Neural crest cell (in vitro differentiated cells): ENCODE measurements at places on chromosomes 3 and 15. TPM values are rescaled to one million over a fixed set of nuclear protein-coding genes. Genes with fewer than 3 reads are reported as not detected.

DNA sequence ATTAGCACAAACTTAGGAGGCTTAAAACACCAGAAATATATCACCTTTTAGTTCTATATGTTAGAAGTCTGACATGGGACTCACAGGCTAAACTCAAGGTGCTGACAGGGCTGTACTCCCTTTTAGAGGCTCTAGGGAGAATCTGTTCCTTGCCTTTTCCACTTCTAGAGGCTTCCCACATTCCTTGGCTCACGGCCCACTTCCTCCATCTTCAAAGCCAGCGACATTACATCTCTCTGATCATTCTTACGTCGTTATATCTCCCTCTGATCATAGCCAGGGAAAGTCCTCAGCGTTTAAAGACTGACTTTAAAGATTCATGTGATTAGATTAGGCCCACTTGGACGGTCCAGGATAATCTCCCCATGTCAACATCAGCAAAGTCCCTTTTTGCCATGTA is 166.3 kb downstream of the GREM1 start:
- DNase-seq, result no peak

DNA sequence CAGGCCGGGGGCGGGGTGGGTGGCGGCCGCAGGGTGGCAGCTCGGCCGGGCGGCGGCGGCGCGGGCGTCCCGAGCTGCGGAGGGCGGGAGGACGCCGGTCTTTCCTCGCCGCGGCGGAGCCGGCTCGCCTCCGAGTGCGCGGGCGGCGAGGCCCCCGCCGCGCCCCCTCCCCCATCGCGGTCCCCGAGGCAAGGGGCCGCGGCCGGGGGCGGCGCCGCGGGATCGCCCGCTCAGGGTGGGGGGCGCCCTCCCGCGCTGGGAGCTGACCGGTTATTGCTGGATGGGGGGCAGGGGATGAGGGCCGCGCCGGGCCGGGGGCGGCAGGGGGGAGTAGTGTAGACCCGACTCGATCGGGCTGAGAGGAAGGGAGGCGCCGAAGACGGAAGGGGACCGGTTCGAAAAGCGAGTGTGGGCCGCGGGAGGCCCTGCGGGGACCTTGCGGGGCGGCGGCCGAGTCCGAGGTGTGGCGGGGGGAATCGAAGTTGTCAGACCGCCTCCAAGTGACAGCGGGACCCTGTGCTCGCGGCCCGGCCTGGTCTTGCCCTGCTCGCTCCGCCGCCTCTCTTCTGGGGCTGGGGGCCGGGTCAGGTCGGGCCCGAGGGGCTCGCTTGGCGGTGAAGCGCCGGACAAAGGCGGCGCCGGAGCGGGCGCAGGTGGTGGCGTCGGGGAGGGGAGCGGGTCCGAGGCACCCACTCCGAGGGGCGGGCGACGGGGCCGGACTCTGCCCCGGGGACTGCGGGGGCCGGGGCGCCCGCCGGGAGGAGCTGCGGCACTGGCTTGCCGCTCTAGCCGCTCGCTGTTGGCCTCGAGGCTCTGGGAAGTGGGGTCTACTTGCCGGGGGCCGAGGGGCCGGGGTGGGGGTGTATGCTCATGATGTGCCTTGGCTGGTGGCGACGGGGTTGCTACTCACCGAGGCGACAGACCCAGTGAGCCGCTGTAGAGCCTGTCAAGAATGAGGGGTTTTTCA is 1.1 kb downstream of the BAHD1 start:
- DNase-seq, result peak; percentile 44

DNA sequence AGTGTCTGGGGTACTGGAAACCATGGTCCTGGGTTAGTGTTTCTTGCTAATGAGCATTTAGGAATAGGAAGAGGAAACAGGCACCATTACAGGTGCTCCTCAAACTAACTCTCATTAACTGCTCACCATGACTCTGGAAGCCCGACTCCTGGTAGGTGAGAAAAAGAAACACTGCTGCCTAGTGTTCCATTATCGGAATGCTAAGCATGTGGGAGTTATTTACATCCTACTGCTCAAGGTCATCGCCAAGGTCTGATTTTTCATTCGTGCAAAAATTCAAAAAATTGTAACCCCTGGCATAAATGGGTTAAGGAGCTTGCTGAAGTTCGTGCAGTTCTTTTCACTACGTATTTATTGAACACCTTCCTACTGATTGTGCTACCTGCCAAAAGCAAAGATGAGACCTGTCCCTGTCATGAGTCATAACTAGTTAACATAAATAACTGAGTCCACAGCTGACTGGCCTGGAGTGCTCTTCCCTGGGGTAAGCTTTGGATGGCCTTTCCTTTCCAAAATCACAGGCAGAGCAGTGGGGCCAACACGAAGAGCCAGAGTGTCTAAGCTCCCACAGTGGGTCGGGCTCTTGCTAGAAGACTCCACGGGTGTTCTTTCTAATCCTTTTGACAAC is 22.7 kb upstream of the PAQR5 start:
- no peak for DNase-seq

- no peak for DNase-seq
Measured at GRCh38 chr3:76505202-76505845, 534.6 kb upstream of the ROBO2 start.

GRCh38 chr3:138696666-138697370 is 88.2 kb downstream of the FAIM start:
- DNase-seq, result no peak

GRCh38 chr3:27380433-27381357 is 11.5 kb upstream of the NEK10 start:
- no peak for DNase-seq

GRCh38 chr15:92438471-92438870 is 44.8 kb downstream of the ST8SIA2 start:
- no peak for DNase-seq

GRCh38 chr3:52248816-52249547 is 3.4 kb downstream of the PPM1M start:
- no peak for DNase-seq

GRCh38 chr15:72851586-72851985 is 68.0 kb upstream of the ADPGK start:
- DNase-seq, result no peak

DNA sequence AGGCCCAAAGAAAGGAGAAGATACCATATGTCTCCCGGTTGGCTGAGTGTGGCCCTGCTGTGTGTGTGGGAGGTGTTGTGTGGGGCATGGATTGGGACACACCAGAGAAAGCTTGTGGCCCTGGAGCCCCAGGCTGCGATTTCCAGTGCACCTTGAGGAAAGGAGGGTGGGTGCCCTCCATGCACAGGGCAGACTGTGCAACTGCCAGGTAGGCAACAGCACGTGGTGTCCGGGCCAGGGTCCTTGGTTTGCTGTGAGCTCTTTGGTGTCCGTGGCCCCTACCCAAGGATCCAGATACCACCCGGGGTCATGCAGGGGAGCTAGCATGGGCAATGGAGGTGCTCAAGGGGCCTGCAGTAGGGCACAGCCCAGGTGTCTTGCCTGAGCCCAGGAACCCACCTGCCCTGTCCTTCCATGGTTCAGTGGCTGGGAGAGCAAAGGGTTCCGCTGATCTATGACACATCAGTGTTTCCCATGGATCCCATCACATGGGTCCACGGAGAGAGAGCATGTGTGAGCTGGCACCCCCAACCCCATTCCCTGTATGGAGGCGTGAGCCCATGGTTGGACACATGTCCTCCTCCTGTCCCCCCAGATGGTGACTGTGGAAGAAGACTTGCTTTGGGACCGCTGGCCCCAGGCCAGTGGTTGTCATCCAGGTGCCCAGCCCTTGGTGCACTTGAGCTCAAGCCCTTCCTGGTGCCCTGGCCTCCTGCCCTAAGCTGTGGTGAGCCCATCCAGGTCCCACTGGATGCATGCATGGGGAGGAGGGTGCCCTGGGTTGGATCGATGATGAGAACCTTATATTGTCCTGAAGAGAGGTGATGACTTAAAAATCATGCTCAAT is 223.4 kb downstream of the SNRPN start:
- no peak for DNase-seq

DNA sequence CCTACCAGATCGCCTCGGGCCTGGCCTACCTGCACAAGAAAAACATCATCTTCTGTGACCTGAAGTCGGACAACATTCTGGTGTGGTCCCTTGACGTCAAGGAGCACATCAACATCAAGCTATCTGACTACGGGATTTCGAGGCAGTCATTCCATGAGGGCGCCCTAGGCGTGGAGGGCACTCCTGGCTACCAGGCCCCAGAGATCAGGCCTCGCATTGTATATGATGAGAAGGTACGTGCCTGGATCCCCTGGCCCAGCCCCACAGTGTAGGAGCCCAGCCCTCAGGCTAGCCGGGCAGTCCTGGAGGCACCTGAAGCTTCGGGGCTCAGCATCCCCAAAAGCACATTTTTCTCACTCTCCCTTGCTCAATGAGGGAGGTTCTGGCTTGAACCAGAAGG is 135.8 kb downstream of the LRRK1 start:
- DNase-seq, result no peak

- DNase-seq, result no peak
Measured at GRCh38 chr3:156456771-156457224, 98.1 kb downstream of the SSR3 start.

DNA sequence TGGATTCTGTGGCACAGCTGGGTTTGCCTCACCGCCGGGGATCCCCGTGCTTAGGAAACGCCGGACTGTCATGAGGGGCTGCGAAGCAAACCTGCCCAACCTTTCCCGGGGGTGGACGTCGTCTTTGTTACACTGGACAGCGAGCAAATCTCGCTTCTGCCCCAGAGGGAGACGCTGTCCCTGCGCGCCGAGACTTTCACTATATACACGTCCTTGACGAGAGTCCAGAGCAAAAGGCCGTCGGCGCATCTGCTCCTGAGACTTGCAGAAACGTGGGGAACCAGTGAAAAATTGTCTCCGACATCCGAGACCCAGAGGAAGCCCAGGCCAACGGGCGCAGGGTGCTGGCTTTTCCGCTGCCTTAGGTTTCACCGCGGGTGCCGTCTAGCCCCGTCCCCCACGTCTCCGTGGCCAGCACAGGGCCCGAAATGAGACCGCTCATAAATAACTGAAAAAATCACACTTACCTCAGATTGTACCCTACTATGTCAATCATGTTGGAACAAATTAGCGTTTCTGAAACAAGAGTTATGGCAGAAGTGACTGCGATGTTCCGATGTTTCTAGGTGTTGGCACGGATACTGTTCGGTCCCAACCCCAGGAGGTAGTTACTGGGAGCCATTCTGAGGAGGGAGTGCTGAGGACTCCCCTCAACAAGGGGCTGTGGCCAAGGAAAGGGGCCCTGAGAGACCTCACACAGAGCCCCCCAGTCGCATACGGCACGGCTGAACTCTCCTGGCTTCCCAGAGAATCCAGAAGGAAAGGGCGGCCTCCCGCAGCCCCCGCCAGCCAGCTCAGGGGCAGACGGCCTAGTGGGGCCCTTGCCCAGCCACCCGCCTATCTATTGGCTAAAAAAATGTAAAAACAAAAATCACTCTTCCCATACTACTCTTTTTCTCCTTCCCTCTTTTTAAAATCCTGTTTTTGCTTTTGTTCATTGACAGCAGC is 14.4 kb upstream of the MUC4 start:
- no peak for DNase-seq

DNA sequence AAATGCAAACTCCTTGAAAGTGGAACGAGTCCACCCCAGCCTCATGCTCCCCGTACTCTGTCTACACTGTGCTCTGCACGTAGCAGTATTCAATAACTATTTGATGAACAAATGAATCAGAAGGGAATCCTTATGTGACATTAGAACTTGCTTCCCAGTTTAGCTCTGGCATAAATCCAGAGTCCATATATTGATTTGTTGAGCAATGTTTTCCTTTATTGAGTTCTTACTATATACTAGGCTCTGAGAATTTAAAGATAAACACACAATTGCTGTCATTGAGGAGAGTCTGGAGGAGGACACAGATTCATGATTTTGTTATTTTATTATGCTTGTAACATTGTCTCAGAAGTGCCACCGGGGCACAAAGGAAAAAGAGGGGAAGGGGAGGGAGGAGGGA is 71.1 kb upstream of the GATM start:
- no peak for DNase-seq

DNA sequence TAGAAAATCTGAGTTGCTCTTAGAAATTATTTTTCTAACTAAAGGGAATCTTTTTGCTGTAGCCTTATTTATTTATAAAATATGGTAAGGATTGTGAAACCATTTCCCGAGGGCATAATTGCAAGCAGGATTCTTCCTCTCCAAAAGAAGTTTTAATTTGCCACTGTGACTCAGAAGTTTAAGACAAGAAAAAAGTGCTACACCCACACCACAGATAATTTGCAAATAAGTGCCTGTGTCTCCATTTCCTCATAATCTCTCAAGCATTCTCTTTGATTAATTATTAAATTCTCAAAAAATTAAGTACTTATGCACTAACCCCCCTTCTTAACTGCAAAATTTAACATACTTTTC is 43.6 kb downstream of the RASA2 start:
- DNase-seq, result no peak

GRCh38 chr15:47669221-47669620 is 48.1 kb upstream of the SEMA6D start:
- no peak for DNase-seq

- DNase-seq, result no peak
Measured at GRCh38 chr15:23038726-23039142, 635 bp downstream of the TUBGCP5 start.

GRCh38 chr3:117756563-117756962 is 1047.0 kb downstream of the TUSC7 start:
- DNase-seq, result no peak

Gene ROBO2
- 26.0 and 27.9 TPM in 2 replicates for total RNA-seq

Gene CTXN2
- total RNA-seq, result 0.18 and 0.26 TPM in 2 replicates

Gene SLC49A4
- 16.4 and 16.6 TPM in 2 replicates for total RNA-seq
